ENCODE measurements at places on chromosomes 11 and 22. TPM values are rescaled to one million over a fixed set of nuclear protein-coding genes. Genes with fewer than 3 reads are reported as not detected.
A peak's percentile ranks its signal among the peaks of the same experiment; 100 is the strongest.

- no peak for DNase-seq
- no peak overlapping the region for H3K4me3 ChIP-seq
Measured at GRCh38 chr11:69298267-69299022, 4.5 kb downstream of the MYEOV start.

DNA sequence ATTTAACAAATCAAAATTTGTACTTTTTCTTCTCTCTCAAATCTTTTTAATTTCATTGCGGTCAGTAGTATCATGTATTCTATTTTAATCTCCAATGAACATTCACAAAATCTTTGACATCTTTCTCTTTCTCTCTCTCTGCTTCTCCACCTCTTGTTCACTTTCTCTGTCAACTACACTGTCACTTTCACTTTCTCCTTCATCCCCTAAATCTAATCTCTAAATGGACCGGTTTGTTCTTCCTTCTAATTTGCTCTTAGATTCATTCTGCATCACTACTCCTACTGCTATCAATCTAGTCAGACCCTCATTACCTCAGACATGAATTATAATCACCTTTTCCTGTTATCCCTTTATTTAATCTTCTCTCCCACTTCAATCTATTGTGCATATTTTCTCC is 18.6 kb downstream of the CCDC73 start:
- H3K36me3 ChIP-seq, result no peaks in the 10 kb centered on the region
- H3K27ac ChIP-seq, result no peak overlapping the region
- H3K4me3 ChIP-seq, result no peak overlapping the region
- DNase-seq, result no peak
- H3K4me1 ChIP-seq, result 0 out of 2 replicates have a peak, but pooled peaks cover 4% of the 10 kb centered on the region

DNA sequence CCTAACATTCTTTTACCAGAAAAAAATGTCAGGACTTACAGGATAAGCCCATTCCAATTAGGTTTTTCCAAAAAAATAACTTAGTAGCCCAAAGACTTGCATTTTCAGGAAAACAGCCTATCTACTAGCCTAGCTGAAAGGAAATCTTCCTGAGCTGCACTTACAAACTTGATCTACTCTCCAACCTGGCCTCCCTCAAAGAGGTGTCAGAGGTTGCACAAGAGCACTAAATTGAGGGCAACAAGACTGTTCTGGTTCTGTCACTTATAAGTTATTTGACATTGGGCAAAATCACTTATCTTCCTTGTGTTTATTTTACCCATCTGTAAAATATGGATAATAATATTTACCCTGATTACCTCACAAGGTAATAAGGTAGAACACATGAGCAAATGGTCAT is 7.9 kb upstream of the SOX6 start:
- no peaks in the 10 kb centered on the region for H3K4me1 ChIP-seq
- no peak overlapping the region for H3K4me3 ChIP-seq
- no peaks in the 10 kb centered on the region for H3K36me3 ChIP-seq

- no peak overlapping the region for H3K4me3 ChIP-seq
- peaks cover 5% of the 10 kb centered on the region for H3K4me1 ChIP-seq
- H3K27me3 ChIP-seq, result no peaks in the 10 kb centered on the region
- H3K27ac ChIP-seq, result no peak overlapping the region
- no peak for DNase-seq
Measured at GRCh38 chr11:15726893-15727519, 612.3 kb downstream of the INSC start.

GRCh38 chr22:46317646-46318045 is 17.9 kb upstream of the TRMU start:
- no peaks in the 10 kb centered on the region for H3K4me1 ChIP-seq
- H3K36me3 ChIP-seq, result peaks cover 14% of the 10 kb centered on the region
- DNase-seq, result no peak

DNA sequence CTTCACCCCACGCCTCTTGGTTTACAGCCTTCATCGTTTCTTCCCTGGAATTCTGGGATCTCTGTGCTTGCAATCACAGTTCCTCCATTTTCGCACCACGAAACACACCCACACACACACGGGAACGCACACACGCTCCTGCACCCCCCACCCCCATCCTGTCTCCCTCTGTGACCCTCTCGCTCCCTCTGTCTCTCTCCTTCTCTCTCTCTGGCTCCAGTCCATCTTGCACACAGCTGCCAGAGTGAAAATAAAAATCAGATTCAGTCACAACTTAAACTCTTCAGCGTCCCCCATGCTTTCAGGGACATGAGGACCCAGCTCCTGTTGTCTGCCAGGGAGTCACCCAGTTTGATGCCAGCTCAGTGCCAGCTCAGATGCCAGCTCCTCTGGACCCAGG is 3.0 kb downstream of the GAL start:
- no peak overlapping the region for H3K4me3 ChIP-seq
- no peak overlapping the region for H3K27ac ChIP-seq
- H3K4me1 ChIP-seq, result peaks cover 20% of the 10 kb centered on the region

DNA sequence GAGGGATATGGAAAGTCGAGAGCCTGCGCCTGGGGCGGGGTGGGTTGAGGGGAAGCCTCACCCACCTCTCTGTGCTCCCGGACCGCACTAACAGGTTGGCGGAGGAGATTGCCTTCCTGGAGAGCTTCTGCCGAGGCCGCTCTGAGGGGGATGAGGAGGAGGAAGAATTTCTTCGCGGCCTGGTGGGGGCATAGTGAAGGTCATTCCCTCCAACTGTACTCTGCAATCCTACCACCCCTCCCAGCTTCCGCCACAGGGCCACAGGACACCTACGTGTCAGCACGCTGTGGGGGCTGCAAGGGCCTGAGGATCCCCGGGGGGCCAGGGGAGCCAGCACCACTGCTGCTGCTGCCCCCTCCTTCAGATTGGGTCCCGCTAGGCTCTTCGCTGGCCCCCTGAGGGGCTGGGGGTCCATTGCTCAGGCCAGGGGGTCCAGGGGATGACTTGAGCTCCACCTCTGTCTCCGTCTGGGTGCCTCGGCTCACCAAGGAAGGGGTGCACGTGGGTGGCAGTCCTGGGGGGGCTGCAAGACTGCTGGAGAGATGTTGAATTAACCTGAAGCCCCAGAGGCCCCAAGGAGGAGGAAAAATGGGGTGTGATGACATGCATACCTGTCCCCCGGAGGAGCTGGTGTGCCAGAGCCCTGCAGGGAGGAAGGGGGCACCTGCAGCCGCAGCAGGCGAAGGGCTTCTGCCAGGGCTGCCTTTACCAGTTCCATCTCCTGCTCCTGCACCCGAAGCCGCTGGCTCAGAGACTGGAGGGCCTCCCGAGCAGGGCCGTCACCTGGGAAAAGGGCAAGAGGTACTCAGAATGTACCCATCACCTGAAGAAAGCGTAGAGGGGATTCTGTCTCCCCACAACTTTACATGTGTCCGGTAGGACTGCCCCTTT is 1.5 kb downstream of the EML3 start:
- no peaks in the 10 kb centered on the region for H3K36me3 ChIP-seq
- H3K27ac ChIP-seq, result no peak overlapping the region
- H3K4me3 ChIP-seq, result peak overlapping the region; percentile 83
- no peak for DNase-seq

DNA sequence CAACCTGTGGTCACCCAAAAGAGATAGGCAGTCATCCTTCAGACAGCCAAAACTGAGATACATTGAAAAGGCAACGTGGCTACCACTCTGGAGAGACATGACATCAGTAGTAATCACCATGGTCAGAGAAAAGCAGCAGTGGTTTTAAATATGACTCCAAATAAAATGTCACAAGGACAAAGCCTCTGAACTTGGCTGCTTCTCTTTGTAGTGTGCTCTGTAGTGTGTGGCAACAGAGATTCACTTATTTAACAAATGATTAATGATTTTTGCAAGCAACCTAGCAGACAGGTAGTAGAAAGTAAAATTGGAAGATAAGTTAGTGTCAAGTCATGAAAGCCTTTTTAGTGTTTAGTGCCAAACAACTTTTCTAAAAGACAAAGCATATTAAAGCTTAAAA is 63.5 kb downstream of the PAX6 start:
- no peaks in the 10 kb centered on the region for H3K27me3 ChIP-seq
- H3K4me1 ChIP-seq, result no peaks in the 10 kb centered on the region
- H3K36me3 ChIP-seq, result no peaks in the 10 kb centered on the region
- H3K4me3 ChIP-seq, result no peak overlapping the region
- H3K27ac ChIP-seq, result no peak overlapping the region

GRCh38 chr11:3205261-3206155 is 13.1 kb downstream of the MRGPRG start:
- no peaks in the 10 kb centered on the region for H3K4me1 ChIP-seq
- DNase-seq, result no peak
- H3K36me3 ChIP-seq, result no peaks in the 10 kb centered on the region
- H3K4me3 ChIP-seq, result no peak overlapping the region
- H3K27ac ChIP-seq, result no peak overlapping the region

DNA sequence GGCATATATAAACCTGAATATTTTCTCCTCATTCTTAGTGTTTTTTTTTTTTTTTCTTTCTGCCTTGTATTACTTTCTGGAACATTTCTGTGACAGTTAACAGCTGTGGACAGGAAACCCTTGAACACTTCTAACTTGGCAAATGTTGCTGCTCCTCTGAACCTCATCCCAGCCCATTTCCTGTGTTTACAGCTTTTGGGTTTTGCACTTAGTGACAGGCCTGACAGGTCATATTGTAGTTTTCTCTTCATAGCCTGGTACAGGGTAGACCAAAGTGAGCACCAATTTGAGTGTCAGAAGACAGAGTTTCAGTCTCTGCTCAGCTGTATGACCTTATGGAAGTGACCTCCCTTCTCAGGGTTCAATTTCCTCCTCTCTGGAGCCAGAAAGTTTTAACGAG is 91.6 kb downstream of the STIM1 start:
- no peak for DNase-seq
- no peak overlapping the region for H3K4me3 ChIP-seq
- no peaks in the 10 kb centered on the region for H3K27me3 ChIP-seq
- H3K4me1 ChIP-seq, result no peaks in the 10 kb centered on the region

The CTSD gene
- total RNA-seq, result 251 TPM

The LDHAL6A gene
- 0.59 TPM for total RNA-seq

The OR56A1 gene
- total RNA-seq, result 0.97 TPM

The KLHDC7B gene
- total RNA-seq, result 0.58 TPM

The CCDC87 gene
- 1.2 TPM for total RNA-seq
